ENCODE measurements at places on chromosomes 12 and 14.
A peak's percentile ranks its signal among the peaks of the same experiment; 100 is the strongest.

- no peak for DNase-seq
These were observed 43.7 kb upstream of the BDKRB2 start for GRCh38 chr14:96160913-96161310.

DNA sequence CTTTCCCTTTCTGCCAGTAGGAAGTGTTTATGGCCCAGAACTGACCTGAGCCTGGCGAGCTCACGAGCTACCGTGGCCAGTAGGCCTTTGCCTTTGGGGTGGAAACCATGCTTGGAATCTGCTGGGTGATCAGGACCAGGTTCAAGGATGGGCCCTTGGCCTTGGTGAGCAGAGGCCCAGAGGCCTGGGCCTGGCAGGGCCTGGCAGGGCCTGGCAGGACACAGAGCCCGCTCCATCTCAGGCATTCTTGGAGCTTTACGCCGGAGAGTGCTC is 184.8 kb upstream of the RTL1 start:
- DNase-seq = no peak

- DNase-seq = peak; percentile 71
These were observed 59.4 kb downstream of the ZNF664 start for GRCh38 chr12:124032265-124032886.

DNA sequence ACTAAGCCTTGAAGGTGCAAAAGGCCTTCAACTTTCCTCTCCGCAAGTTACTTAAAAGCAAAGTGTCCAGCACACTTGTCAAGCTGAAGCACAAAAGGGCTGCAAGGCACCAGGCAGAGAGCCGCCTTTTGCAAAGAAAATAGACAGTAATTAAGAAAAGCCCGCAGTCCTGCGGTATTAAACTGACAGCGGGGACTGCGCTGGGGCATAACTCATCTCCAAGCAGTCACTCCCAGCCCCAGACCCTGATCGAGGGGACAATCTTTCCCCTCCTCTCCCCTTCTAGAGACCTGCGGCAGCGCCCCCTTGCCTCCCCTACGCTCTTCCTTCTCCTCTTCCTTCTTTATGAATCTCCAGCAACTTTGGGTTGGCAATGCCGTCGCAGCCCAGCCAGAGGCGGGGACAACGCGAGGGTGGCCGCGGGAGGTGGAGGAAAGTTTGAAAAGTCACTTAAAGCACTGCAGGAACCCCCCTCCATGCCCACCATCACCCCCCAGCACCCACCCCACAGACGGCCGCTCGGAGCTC is 200.9 kb upstream of the CAND1 start:
- no peak for DNase-seq

DNA sequence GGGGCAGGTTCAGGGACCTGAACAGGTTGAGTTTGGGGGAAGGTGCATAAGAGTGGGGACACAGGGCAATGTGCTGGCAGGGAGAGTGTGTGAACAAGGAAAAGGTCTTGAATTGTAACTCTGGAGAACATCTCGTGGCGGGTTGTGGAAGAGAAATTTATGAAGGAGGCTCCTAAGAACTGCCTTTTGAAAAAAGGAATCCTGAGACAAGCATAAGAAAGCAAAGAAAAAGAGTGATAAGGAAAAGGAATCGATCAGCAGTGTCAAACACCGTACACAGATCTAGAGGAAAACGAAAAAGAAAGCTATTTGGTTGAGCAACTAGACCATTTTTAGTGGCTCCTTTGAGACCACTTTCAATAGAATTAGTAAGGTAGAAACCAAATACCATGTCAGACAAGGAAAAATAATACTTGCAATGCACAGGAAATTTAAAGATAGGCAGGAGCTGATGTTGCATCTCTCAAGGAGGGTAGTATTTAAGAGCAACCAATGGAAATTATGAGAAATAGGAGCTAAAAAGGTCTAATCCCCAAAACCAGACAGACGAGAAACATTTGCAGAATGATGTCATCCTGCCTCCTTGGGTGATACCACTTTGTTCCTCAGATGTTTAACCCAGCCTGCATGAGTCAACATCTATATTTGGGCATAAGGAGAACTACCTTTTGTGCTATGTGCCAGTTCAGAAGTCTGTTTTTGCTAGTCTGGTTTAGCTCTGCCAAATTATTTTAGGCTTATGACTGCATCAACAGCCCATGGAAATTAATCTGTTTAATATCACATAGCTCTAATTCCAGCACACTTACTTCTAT is 64.5 kb upstream of the STK38L start:
- DNase-seq = peak; percentile 94

GRCh38 chr14:24437020-24437735 is 5.4 kb downstream of the SDR39U1 start:
- DNase-seq = no peak

DNA sequence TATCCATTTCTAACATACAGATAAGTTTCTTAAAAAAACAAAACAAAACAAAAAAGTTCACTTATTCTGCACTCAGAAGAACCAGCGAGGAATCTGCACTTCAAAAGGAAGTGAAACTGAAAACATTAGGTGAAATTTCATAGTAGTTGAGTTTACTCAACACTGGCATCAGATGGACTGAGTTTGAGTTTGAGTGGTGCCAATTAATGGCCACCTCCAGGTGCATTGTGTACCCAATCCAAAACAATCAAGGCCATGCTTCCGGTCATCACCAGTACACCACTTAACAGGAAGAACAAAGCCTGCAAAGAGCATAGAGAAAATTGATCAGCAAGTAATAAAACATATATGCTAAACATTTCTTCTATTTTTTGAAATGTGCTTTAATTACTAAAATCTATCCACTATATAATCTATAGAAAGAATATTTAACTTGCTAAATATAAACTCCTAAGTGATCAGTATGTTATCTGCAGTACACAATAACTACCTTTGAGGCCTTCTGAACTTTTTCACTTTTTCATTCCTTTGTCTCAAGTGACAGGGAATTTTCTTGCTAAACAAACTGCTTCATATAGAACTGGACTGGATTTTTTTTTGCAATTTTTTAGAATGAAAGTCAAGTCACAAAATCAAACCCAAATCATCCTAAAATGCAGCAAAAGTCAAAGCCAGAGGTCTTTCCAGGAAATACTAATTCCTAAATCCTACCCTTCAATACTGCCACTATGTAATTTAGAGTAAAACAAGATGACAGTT is 11.5 kb downstream of the SLC38A2 start:
- DNase-seq = no peak

DNA sequence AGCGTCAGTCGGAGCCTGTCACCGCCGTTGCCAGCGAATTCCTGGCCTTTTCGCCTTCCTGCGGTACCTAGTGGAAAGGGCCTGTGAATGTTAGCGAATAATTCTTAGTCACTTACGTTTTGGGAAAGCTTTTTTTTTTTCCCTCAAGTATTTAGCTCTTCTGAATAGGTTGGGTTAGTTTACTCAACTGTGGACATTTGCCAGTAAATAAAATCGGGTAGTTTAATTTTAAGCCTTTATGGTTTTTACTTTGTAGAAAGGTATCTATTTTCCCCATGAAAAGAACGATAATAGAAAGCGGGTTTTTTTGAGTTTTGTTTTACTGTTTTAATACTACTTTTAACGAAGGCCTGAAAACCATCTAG is 1.7 kb downstream of the YY1 start:
- no peak for DNase-seq

GRCh38 chr12:14612250-14612649 is 44.6 kb upstream of the PLBD1 start:
- DNase-seq = no peak

GRCh38 chr14:20834899-20835298 is 32.3 kb upstream of the RNASE1 start:
- no peak for DNase-seq

- DNase-seq = peak; percentile 37
These were observed 3.5 kb upstream of the P2RX7 start for GRCh38 chr12:121128908-121129810.

DNA sequence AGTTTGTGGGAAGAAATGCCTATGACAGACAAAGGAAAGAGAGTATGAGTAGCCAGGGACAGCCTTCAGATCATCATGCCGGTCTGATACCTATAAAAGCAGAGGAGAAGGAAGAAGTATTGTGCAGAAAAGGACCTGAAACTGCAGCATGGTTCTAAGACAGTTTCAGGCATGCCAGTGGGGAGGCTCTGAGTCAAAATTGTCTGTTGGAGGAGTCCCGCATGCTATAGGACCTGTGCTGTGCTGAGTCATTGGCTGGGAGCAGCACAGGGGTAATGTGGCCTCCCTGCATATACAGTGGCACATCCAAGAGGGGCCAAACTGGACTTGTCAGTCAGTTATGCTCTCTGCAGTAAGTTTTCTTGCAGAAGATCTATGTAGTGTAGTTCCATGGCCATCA is 40.7 kb downstream of the NEUROD4 start:
- DNase-seq = no peak

GRCh38 chr12:128796439-128797118 is 27.2 kb downstream of the SLC15A4 start:
- DNase-seq = no peak

- no peak for DNase-seq
These were observed 51.2 kb upstream of the KCNH3 start for GRCh38 chr12:49487605-49488004.

DNA sequence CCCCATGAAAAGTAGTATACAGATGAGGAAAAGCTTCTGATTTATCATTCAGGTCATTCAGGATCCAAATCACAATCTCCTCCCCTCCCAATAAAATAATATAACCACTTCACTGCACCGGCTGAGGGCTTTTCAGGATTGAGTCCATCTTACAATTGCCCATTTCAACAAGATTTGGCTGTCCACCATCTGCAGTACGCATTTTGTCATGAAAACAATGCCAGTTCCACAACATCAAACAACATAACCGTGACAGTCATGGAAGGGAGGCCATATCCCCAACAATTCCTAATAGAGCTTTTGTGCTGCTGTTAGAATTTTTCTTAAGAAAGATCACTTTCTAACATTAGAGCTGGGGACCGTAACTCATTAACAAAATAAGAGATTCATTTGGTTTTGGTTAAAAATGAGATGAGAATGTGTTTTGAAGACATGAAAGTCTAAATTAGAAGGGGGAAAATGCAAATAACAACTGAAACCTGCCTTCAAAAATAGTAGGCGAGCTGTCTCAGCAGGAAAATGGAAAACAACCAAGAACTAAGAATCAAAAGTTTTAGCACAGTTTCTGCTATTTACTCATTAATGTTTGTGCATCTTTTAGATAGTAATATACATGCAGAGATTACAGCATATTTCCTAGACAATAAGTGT is 38.3 kb upstream of the TMTC2 start:
- no peak for DNase-seq

- no peak for DNase-seq
These were observed 16.9 kb upstream of the PPP1R1A start for GRCh38 chr12:54605138-54605970.

- DNase-seq = no peak
These were observed 1.1 kb upstream of the ITGA7 start for GRCh38 chr12:55708695-55709233.

GRCh38 chr12:38392554-38393144 is 76.1 kb downstream of the ALG10B start:
- DNase-seq = peak; percentile 33

GRCh38 chr14:94677213-94677612 is 65.0 kb downstream of the SERPINA3 start:
- no peak for DNase-seq

- no peak for DNase-seq
These were observed 278.8 kb downstream of the ZFP36L1 start for GRCh38 chr14:68513838-68514607.

DNA sequence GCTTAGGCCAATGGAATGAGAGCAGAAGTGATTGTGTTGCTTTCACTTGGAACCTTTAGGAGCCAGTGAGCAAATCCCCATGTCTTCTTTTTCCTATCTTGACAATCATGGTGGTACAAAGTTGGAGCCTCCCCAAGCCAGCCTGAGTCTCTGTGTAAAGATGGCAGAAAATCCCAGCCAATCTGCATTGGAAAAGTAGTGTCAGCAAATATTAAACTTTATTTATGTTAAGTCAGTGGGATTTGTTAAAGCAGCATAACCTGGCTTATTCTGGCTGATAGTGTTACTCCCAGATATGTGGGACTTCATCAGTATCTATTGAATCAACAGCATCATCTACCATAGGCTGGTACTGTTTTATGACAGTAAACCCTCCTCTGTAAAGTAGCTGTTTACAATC is 2.2 kb upstream of the NUAK1 start:
- DNase-seq = no peak

- DNase-seq = no peak
These were observed 40.8 kb downstream of the MIS18BP1 start for GRCh38 chr14:45212231-45212630.

DNA sequence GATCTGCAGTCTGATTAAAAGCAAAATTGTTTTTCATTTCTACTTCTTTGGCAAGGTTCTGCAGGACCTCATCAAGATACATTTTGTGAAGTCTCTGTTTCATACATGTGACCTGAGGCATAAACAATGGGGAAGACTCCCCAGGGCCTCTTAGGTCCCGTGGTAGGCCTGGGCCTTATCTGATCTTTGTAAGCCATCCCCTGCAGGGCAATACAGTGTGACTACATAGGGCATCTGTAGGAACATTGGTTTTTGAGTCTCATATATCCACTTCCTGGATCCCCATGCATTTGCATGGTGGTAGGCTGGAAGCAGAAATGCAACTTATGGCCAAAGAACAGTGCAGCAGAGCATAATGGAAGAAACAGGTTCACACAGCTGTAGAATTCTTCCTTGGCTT is 6.0 kb downstream of the FAR2 start:
- no peak for DNase-seq

DNA sequence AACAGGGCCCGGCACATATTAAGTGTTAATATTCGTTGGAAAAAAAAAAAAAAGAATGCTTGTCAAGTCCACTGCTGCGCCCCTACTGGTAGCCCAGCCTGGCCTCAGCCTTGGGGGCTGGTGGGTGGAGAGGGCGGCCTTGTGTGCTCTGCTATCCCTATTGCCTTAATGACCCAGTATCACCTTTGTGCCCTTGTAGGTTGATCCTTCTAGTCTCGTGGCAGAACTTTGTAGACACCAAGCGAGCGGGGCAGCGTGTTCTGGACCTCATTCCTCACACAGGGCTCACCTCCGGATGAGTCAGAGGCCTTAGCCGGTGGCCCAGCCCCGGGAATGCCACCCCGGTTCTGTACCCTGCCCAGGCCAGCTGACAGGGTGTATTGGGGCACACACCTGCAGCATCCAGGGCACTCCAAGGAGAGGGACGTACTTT is 1.8 kb upstream of the RCOR1 start:
- DNase-seq = peak; percentile 64

- DNase-seq = peak; percentile 50
These were observed at the start of gene AP1G2 for GRCh38 chr14:23567186-23568020. Gene AP1G2 (minus strand): TSS chr14:23567791. CDS start chr14:23567314, 477 bp downstream.

- no peak for DNase-seq
These were observed 835 bp downstream of the FGD4 start for GRCh38 chr12:32400114-32400672.

- no peak for DNase-seq
These were observed 26.0 kb downstream of the SH2B3 start for GRCh38 chr12:111431772-111432171.

- DNase-seq = no peak
These were observed 645 bp downstream of the KITLG start for GRCh38 chr12:88579601-88580050.

DNA sequence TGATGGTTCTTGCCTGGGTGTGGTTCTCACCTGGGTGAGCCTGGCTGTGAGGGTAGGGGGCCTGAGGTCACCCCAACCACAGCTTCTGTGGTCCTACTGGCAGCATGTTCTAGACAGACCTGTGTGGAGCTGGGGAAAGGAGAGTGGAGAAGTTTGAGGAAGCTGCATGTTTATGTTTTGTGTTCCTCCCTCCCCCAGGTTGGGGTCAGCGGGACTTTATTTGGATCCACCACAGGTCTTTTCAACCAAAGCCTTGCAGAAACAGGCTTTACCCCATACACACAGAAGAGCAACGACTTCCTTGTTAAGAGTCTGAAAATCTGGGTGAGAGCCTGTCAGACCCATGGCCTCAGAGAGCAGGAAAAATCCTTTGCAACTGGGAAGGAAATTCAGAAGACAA is 5.6 kb downstream of the CD9 start:
- DNase-seq = no peak

GRCh38 chr14:75418850-75419768 is 8.7 kb upstream of the JDP2 start:
- no peak for DNase-seq

Measured in fibroblast of mammary gland (primary cell).